ENCODE measurements at places on chromosomes 3 and 15. TPM values are rescaled to one million over a fixed set of nuclear protein-coding genes. Genes with fewer than 3 reads are reported as not detected.

DNA sequence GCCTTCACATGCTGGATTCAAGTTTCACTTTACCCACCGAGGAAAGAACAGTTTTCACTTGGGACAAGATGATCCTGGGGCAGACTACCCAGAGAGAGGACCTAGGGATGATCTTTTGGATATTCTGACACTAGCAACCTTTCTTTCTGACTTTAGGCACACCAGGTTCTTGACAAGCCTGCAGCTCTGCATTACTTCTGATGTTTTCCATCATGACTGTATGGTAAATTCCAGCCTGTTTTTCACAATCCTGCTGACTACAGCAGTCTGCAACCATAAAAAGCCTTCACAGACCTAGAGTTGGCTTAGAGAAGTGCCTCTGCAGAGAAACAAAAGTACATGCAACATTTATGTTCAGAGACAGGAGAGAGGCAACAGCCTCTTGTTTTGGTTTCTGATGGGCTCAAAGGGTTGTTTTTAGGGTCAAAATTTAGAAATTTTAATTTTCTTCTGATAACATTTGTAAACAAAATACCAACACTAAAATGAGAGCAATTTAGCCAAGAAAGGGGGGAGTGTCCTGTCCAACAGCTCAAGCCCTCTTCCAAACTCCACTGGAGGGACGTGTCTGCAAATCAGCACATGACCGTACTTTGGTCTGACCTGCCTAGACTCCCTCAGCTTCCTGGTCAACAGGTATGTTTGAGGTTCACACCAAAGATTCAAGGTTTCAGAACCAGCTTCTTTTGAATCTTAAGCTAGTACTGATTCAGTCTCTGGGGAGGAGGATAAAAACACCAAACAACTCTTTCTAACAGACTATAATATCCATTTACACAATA lies 799 bp downstream of the ABI3BP start:
- no peak overlapping the region for H3K27ac ChIP-seq
- peaks cover 19% of the 10 kb centered on the region for H3K4me1 ChIP-seq
- no peak overlapping the region for H3K4me3 ChIP-seq
- H3K36me3 ChIP-seq, result no peaks in the 10 kb centered on the region

- H3K4me1 ChIP-seq, result no peaks in the 10 kb centered on the region
- no peak for DNase-seq
- no peak overlapping the region for H3K27ac ChIP-seq
- no peak overlapping the region for H3K4me3 ChIP-seq
- peaks cover 55% of the 10 kb centered on the region for H3K27me3 ChIP-seq
- no peaks in the 10 kb centered on the region for H3K36me3 ChIP-seq
Observed at GRCh38 chr3:79436387-79436786, 331.4 kb downstream of the ROBO1 start.

- H3K27me3 ChIP-seq, result no peaks in the 10 kb centered on the region
- no peaks in the 10 kb centered on the region for H3K36me3 ChIP-seq
- H3K27ac ChIP-seq, result no peak overlapping the region
- no peak for DNase-seq
Observed at GRCh38 chr3:111596328-111596727, 1.2 kb upstream of the ZBED2 start.

DNA sequence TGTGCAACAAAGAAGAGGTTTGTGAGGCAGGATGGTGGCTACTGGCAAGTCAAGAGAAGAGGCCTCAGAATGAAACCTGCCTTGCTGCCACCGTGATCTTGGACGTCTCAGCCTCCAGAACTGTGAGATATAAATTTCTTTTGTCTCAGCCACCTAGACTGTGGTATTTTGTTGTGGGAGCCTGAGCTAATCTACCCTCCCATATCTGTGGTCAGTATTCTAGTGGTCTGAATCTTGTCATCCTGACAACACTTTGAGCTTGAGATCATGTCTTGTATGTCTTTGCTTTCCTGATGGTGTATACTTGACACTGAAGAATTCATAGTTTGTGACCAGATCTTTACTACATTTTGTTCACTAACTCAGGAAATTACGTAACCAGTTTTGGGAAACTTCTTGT lies 240.6 kb upstream of the GOLIM4 start:
- no peak for DNase-seq
- H3K27ac ChIP-seq, result no peak overlapping the region
- H3K36me3 ChIP-seq, result no peaks in the 10 kb centered on the region
- H3K4me1 ChIP-seq, result no peaks in the 10 kb centered on the region

DNA sequence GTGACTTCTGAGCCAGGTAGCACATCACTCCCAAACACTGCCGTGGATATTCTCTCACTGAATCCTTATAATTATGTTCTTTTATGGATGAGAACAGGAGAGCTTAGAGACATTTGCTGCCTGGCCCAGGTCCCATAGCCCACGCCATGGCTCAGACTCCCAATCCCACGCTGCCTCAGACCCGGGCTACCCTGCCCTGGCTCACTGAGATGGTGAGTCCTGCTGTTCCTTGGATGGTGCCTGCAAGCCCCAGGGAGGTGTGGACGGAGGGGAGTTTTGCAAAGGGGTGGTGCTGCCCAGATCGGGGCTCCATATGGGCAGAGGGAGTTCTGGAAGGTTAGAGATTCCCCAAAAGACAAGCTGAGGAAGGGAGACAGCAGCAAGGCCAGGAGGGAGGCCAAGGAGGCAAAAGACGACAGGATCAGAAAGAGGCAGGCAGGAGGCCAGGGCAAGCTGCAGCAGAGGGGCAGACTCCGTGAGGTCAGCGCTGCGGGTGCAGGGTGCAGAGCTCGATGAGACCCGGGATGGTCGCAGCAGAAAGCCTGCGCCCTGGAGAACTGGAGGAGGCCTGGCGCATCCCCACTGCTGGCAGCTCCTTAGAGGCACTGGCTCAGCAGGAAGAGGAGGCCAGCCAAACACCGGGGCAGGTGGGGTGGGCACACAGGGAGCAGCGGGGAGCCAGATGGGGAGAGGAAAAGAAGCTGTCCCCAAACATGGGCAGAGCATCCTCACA lies 95.7 kb upstream of the ALDH1A3 start:
- H3K4me1 ChIP-seq, result no peaks in the 10 kb centered on the region
- no peaks in the 10 kb centered on the region for H3K27me3 ChIP-seq
- H3K27ac ChIP-seq, result no peak overlapping the region

DNA sequence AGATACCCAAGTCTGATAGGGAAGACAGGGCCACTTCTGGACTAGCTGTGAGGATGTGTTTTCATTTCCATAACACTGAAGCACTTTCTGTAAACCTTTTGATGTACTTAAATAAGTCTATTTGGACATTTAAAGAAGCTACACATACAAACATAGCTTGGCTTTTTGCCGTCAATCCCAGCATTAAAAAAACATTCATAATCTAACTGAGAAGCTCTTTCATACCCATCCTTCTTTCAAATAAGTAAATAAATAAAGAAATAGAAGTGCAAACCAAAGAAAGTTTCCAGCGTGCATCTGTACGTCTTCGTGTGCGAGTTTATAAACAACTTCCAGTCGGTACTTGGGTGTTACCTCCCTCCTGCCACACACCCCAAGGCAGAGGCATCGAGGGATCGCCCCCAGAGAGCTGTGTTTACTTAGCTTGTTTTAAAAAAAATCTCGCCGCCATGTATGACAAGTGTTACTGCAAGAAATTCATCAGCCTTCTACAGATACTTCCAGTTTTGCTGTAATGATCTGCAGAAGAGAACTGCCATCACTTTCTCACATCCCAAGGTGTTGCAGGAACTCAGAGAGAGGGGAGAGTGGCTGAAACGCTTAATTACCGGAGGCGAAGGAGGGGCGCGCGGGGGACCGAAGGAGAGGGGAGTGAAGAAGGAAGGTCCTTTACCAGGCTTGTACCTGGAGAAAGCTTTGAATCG lies 9.0 kb upstream of the MEIS2 start:
- H3K27me3 ChIP-seq, result no peaks in the 10 kb centered on the region
- no peaks in the 10 kb centered on the region for H3K36me3 ChIP-seq
- H3K4me3 ChIP-seq, result no peak overlapping the region
- H3K27ac ChIP-seq, result no peak overlapping the region
- DNase-seq, result no peak
- no peaks in the 10 kb centered on the region for H3K4me1 ChIP-seq

- peak; percentile 74 for DNase-seq
- no peaks in the 10 kb centered on the region for H3K36me3 ChIP-seq
- H3K4me3 ChIP-seq, result no peak overlapping the region
- H3K27me3 ChIP-seq, result no peaks in the 10 kb centered on the region
Observed at GRCh38 chr3:126907557-126907956, 75.4 kb upstream of the PLXNA1 start.

GRCh38 chr3:32414522-32415202 lies 23.0 kb downstream of the CMTM7 start:
- H3K36me3 ChIP-seq, result no peaks in the 10 kb centered on the region
- H3K27me3 ChIP-seq, result no peaks in the 10 kb centered on the region
- H3K4me1 ChIP-seq, result peaks cover 10% of the 10 kb centered on the region

AADACL2 gene
- not detected for total RNA-seq

DNA sequence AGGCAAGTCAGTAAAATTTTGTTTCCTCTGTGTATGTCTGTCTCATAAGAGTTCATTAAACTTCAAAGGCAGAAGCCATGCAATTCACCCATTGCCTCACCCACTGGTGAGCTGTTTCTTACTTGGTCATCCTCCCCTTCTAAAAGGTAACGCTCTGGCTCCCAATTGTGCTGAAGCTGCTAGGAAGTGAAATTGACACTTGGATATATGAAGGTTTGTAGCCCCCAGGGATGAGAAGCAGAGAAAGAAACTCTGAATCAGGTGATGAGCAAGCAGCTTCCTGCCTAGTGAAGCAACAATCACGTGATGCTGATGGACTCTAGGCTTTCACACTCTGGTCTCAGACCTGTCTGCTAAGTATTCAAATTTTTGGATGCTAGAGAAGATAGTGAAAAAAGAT lies 70.7 kb downstream of the CD200R1L start:
- H3K4me3 ChIP-seq, result no peak overlapping the region
- H3K4me1 ChIP-seq, result peaks cover 37% of the 10 kb centered on the region
- peak; percentile 70 for DNase-seq
- no peaks in the 10 kb centered on the region for H3K36me3 ChIP-seq

GRCh38 chr3:138845181-138845601 lies 10.5 kb upstream of the PIK3CB start:
- no peak overlapping the region for H3K4me3 ChIP-seq
- no peaks in the 10 kb centered on the region for H3K27me3 ChIP-seq
- H3K4me1 ChIP-seq, result no peaks in the 10 kb centered on the region

ATP13A4 gene
- total RNA-seq, result not detected

- peaks cover 33% of the 10 kb centered on the region for H3K36me3 ChIP-seq
- DNase-seq, result no peak
- H3K4me3 ChIP-seq, result no peak overlapping the region
- no peaks in the 10 kb centered on the region for H3K4me1 ChIP-seq
- no peak overlapping the region for H3K27ac ChIP-seq
Observed at GRCh38 chr15:90907838-90908507, 4.9 kb downstream of the MAN2A2 start.

DNA sequence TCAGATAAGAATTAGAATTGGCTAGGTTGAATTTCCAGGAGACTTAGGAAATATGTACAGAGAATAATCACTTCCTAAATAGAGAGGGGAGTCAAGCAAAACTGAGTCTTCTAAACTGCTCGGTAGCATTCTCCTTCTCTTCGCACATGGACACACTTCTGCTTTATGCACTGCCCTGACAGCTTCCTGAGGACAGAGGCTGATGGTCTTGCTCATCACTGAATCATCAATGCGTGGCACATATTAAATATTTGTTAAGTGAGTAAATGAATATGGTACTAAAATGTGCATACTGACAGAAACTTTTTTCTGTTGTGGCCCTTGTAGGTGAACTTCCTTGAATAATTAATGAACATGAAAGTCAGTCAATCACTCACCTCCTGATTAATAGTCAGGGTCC lies 315.5 kb downstream of the FHIT start:
- H3K4me1 ChIP-seq, result peaks cover 6% of the 10 kb centered on the region
- no peaks in the 10 kb centered on the region for H3K36me3 ChIP-seq
- peak overlapping the region; percentile 5 for H3K27ac ChIP-seq
- peak; percentile 61 for DNase-seq
- H3K27me3 ChIP-seq, result no peaks in the 10 kb centered on the region

Data from MCF 10A (cell line).